Kidney epithelial cell (primary cell): ENCODE measurements at places on chromosomes 16 and 17.

GRCh38 chr17:2695243-2695960, 16.2 kb downstream of the CLUH start:
- DNase-seq: no peak

DNA sequence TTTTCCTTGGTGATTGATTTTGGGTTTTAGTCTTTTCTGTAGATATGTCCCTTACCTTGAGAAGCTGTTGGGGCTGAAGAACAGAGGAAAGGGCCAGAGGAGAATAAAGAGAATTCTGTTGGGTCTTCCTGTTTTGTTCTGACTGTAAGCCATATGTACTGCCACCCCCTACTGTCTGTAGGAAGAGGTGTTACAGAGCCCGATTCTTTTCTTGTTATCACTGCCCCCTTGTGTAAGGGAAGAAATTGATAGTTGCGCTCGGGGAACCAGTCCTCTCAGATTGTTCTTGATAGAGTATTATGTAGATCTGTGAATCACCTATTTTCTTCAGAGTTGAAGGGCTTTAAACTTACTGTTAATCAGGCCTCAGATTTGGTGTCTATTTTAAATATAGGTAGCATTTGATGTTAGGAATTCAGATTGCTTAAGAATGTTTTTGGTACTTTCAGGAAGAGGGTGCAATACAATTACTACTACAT, 2.4 kb downstream of the TANC2 start:
- peak; percentile 78 for DNase-seq

GRCh38 chr16:1436731-1437355, 6.0 kb downstream of the PERCC1 start:
- no peak for DNase-seq

- no peak for DNase-seq
These were observed 4.3 kb downstream of the SDK2 start for GRCh38 chr17:73639932-73640331.

DNA sequence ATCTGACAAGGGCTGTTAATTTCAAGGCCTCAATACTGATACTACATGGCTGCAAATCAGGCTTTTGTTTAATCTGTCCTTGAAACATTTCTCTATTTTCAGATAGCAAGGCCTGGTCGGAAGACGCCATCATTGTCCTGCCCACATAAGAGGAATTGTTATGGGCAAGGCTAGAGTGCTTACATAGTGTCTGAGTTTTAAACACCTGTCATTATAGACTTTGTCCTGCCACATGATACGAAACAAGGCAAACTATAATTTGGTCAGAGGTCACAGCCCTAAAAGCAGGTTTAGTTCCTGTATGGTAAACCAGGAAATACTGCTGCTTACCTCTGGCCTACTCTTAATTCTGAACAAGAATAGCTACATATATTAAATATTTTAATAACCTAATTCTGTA, 104.4 kb downstream of the SSH2 start:
- DNase-seq: no peak

GRCh38 chr17:41777574-41778188, 8.8 kb downstream of the JUP start:
- peak; percentile 67 for DNase-seq

- DNase-seq: no peak
These were observed 66.7 kb downstream of the PPM1E start for GRCh38 chr17:58822148-58823050.

GRCh38 chr16:85037050-85037410, 9.4 kb downstream of the KIAA0513 start:
- no peak for DNase-seq

DNA sequence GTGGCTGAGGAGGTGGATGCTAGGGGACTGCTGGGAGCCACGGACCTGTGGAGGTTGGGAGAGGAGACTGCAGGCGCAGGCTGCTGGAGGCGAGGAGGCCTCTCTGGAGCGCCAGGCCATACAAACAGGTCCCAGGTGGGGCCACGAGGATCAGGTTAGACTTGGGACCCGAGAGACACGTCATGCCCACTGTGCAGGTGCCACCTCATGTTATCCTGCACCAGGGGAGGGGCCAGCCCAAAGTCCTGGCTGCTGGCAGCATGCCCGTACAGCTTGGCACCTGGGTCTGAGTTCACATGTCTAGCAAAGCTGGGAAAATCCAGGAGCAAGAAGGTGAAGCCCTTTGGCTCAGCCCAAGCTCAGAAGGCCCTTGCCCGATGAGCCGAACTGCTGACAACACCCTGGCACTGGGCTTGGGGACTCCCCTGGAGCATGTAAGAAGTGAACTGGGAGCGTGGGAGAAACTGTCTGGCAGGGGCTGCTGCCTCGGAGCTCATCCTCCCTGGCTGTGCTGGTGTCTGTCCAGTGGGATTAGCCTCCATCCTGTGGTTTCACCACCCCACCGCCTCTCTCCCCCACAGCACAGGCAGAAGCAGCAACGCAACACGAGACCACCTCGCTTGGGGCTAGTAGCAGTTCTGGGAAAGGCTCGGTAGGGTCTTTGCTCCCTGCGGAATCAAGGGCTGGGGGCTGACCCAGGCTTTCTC, 5.3 kb downstream of the ARHGDIA start:
- no peak for DNase-seq

DNA sequence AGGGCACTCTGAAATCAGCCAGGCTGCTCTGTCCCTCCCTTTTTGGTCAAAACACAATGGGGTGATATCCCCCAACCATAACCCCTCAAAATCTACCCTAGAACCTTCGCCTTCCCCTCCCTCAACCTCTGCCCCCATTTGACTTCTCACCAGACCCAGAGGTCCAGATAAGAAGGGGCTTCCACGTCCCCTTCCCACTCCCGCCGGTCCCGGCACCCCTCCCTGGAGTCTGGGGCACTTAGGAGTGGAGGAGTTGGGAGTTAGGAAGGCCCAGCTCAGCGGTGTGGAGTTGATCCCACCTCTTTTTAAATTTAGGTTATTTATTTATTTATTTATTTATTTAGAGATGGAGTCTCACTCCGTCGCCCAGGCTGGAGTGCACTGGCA, 619 bp upstream of the TMEM92 start:
- DNase-seq: no peak

GRCh38 chr17:75319904-75320691, 30.9 kb upstream of the SLC25A19 start:
- no peak for DNase-seq

DNA sequence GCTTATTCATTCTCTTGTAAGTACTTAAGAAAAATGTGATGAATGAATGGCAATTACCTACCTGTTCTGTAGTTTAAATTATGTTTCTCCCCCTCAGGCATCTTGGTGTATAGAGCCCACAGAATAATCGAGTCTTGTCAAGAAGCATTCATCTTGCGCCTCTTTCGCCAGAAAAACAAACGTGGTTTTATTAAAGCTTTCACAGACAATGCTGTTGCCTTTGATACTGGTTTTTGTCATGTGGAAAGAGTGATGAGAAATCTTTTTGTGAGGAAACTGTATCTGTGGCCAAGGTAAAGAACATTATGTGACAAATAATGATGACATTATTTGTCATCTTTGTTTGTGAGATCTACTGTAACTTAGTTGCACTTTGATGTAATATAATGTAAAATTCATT, 6.5 kb downstream of the ERCC4 start:
- DNase-seq: no peak

DNA sequence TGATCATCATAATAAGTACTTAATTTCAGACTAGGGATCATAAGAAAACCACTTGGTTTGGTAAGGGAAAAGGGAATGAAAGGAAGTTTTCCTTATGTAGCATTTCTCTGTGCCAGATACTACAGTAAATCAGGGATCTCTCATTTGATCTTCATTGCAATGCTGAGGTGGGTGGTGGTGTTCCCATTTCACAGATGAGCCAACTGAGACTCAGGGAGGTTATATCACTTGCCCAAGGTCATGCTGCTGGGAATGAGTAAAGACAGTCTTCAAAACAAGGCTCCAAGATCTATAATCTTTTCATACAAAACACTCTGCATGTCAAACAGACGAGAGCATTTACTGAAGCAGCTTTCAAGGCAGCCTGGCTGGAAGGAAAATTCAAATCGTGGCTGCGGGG, 124.6 kb downstream of the GP2 start:
- DNase-seq: no peak

DNA sequence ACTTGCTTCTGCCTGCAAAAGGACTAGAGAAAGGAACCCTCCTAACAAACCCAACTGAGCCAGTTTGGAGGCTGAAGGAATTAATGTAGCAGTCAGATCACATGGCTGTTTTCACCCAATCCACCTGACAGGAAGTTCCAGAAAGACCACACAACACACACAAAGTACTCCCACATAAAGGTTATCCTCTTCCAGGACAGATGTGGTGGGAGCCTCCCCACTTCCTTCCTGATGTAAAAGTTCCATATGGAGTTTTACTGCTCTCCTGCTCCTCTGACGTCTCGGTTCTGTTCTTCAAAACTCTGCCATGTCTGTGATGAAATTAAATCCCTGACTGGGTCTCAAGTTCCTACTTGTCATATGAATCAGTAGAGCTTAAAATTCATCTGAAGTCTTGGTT, 497.0 kb upstream of the HSBP1 start:
- no peak for DNase-seq
